ENCODE measurements at places on chromosomes 7 and 10. TPM values are rescaled to one million over a fixed set of nuclear protein-coding genes. Genes with fewer than 3 reads are reported as not detected.
A peak's percentile ranks its signal among the peaks of the same experiment; 100 is the strongest.

The OR2A1 gene
- total RNA-seq, result not detected

GRCh38 chr7:144391014-144391413 lies 12.5 kb downstream of the NOBOX start:
- DNase-seq, result peak; percentile 7

DNA sequence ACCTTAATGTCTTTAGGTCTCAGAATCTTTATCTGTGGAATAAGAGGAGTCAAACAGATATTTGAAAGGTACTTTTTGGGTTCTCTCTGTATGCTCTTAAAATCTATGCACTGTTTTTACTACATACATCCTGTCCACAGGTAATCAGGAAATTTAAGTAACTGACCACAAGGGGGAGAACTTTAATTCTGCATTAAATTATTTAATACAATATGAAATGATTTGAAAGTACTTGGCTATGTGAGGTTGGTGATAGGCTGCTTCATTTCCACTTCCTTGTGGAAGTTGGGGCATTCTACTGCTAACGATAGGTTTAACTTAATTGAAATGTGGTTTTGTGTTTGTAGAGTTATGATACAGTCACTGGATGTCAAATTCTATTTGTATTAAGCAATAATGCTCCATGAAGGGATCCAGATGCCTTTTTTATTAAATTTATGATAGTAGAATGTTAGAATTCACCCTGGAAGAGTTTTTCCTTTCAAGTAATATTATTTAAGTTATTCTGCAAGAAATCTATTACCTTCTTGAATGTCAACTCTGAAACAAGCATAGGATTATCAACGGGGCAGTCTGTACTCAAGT lies 6.0 kb downstream of the TEX47 start:
- no peak for DNase-seq

- no peak for DNase-seq
These were observed 52.9 kb downstream of the NEURL1 start for GRCh38 chr10:103546401-103546800.

GRCh38 chr10:48533951-48534720 lies 70.7 kb downstream of the ARHGAP22 start:
- DNase-seq, result peak; percentile 56

DNA sequence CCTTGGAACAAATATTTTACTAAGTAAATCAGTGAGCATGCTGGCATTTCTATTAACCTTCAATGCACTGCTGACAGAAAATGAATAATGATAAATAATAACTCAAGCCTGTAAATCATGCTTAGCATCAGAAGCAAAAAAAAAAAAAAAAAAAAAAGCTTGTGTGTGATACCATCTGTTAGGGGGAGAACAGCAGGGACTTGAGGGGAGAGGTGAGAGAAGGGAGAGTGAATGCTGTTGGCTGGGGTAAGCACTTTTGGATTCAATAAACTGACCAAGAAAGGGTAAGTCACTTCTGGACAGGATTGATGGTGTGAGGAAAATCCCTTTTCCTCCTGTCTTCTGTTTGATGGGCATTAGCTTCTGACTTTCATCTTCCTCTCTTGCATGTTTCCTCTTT lies 996.4 kb downstream of the KCNMA1 start:
- no peak for DNase-seq

GRCh38 chr7:16504019-16504418 lies 22.6 kb upstream of the LRRC72 start:
- DNase-seq, result no peak

- no peak for DNase-seq
These were observed 685.6 kb downstream of the XPNPEP1 start for GRCh38 chr10:109237682-109238081.

Measured in type B pancreatic cell (in vitro differentiated cells).